Activated T-helper 1 cell treated with anti-CD3 and anti-CD28 coated beads, Interleukin-2, amount 50 U/mL, for 16 hours (primary cell): ENCODE measurements at places on chromosomes 2 and 18.

GRCh38 chr2:217085543-217085942, 225.7 kb upstream of the TNP1 start:
- no peak for DNase-seq

DNA sequence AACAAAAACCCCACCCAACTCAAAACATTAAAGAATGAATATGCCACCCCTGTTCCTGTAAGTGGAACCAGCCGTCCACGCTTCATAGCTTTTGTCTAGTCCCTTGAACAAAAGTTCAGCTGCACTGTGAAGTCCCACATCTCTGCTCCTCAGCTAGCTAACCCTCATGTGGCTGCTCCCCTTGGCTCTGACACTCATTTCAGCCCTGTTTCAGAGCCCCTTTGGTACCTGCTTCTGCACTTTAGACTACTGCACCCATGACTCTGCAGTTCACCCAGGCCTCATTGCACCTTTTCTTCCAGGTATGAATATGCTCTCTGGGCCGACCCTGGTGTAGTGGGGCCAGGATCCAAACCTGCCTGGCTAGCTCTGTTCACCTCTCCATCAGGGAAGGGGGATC, 155.3 kb downstream of the DIS3L2 start:
- DNase-seq: no peak

DNA sequence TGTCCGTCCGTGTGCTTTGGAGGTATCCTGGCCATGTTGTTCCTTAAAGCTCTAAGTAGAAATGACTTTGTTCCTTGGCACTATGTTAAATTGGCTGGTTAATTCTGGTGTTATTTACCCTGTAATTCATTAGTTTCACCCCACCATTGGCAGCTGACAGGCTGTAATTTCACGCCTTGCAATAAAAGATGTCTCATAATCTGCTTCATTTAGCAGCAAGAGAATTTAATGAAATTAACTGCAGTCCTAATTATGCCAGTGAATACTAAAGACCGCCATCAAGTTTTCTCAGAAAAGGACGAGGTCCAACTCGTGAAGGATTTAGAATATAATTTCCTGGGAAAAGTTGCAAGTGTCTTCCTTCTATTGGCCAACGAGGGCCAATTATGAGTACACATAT, 319.2 kb downstream of the GBX2 start:
- no peak for DNase-seq

DNA sequence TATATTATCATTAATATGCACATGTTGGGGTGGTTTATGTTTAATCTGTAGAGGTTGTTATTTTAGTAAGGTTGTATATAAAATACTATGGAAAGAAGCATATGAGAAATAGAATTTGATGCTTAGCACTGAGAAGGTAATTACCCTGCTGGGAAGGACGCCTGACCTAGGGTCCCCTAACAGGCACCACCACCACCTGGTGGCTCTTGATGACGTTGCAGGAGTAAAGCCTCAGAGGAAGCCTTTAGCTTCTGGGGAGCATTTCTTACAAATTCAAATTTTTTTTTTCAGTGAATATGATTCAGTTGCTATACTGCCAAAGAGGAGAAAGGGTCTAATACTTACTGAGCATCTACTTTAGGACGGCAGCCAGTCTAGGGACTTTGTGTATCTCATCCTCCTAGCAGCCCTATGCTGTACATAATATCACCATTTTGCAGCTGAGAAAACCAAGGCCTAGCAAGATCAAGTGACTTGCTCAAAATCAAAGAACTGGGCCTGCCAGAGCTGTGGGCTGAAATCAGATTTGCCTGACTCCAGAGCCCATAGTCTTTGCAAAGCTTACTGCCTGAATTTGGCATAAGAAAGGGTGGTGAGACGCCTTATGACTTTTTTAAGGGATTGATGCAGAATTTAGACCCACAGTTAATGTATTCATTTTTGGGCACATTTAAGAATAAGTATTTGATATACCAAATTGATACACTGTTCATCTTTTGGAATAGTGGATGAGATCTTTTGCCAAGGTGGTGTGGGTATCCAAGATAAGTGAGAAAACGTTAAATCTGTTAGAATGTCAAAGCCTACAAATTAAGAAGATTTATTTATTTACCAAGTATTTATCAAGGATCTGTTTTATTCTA, 78.8 kb upstream of the GAREM1 start:
- peak; percentile 13 for DNase-seq
